Metanephros (tissue), 2 donors: ENCODE measurements at places on chromosomes 12 and 14. TPM values are rescaled to one million over a fixed set of nuclear protein-coding genes. Genes with fewer than 3 reads are reported as not detected.

Gene RARG
- total RNA-seq, result 38.4 TPM

Gene NELL2
- 14.5 TPM for total RNA-seq

Gene FGD6
- total RNA-seq, result 14.5 TPM

Gene C12orf54
- not detected for total RNA-seq

Gene B3GNT4
- 1.1 TPM for total RNA-seq

Gene FAM186B
- 0.47 TPM for total RNA-seq

Gene PDZRN4
- total RNA-seq, result 3.4 TPM

Gene SERPINA5
- 20.0 TPM for total RNA-seq

Gene POTEM
- not detected for total RNA-seq

Gene CLEC14A
- total RNA-seq, result 31.0 TPM

Gene MAP3K9
- total RNA-seq, result 4.0 TPM

Gene BDKRB2
- 7.8 TPM for total RNA-seq

Gene AHSA1
- 81.7 TPM for total RNA-seq

Gene TCHP
- 13.8 TPM for total RNA-seq

Gene ASPG
- 12.3 TPM for total RNA-seq

Gene NDUFB1
- 139 TPM for total RNA-seq

Gene PIANP
- 2.0 TPM for total RNA-seq

Gene HELB
- 13.1 TPM for total RNA-seq

Gene MTERF2
- 23.2 TPM for total RNA-seq

Gene TMEM52B
- 127 TPM for total RNA-seq

Gene MAP1LC3B2
- total RNA-seq, result 0.29 TPM

Gene TGM1
- 0.29 TPM for total RNA-seq

Gene ATN1
- 77.0 TPM for total RNA-seq
